ENCODE measurements at places on chromosomes 7 and 10. TPM values are rescaled to one million over a fixed set of nuclear protein-coding genes. Genes with fewer than 3 reads are reported as not detected.

The PPP1R9A gene
- total RNA-seq = 0.56 TPM

The CXCL12 gene
- total RNA-seq = 75.3 TPM

The C10orf120 gene
- not detected for total RNA-seq

The RTKN2 gene
- 1.1 TPM for total RNA-seq

The FAM180A gene
- total RNA-seq = 3.1 TPM
